ENCODE measurements at places on chromosomes 4 and X. TPM values are rescaled to one million over a fixed set of nuclear protein-coding genes. Genes with fewer than 3 reads are reported as not detected.

KLF8 gene
- polyA plus RNA-seq, result 5.7 TPM

PDCL2 gene
- not detected for polyA plus RNA-seq

FAM47E gene
- polyA plus RNA-seq, result 9.6 TPM

LRAT gene
- polyA plus RNA-seq, result 1.8 TPM

LNX1 gene
- polyA plus RNA-seq, result 16.9 TPM

SPANXA2 gene
- not detected for polyA plus RNA-seq

UNC5C gene
- 35.4 TPM for polyA plus RNA-seq

ZNF157 gene
- polyA plus RNA-seq, result 0.98 TPM

GASK1B gene
- polyA plus RNA-seq, result 36.2 TPM

LAS1L gene
- polyA plus RNA-seq, result 43.3 TPM

MAGEB1 gene
- not detected for polyA plus RNA-seq

ASB5 gene
- 0.11 TPM for polyA plus RNA-seq

AWAT1 gene
- polyA plus RNA-seq, result 0.10 TPM

IL13RA2 gene
- 0.83 TPM for polyA plus RNA-seq

PNMA5 gene
- 0.19 TPM for polyA plus RNA-seq
